ENCODE measurements at places on chromosomes 5 and 9.

DNA sequence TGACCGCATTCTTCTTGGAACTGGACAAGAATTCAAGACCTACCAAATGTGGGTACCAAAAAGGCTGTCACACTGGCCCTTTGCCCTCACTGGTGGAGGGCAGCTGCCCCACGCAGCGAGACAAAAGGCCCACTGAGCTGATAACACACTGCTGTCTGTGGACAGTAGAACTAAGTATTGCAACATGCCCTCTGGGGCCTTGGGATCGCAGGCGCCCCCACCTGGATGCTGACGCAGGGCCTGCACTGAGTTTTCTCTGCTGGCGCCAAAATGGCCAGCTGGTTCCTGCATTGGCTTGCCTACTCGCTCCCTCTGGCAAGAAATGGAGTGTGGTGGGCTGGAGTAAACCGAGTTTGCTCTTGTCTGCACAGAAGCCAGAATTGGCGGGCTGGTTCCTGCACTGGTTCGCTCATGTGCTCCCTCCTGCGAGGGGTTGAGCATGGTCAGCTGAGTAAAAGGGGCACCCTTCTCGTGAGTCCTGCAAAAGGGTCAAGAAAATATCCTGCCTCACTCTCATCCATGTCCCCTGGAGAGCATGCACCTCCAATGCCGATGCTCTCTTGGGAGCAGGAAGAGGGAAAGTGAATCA, 55.7 kb downstream of the NXNL2 start:
- DNase-seq: no peak

- no peak for DNase-seq
Measured at GRCh38 chr9:22382331-22382730, 64.3 kb upstream of the DMRTA1 start.

GRCh38 chr9:128405077-128405779, 15.4 kb upstream of the CERCAM start:
- no peak for DNase-seq

DNA sequence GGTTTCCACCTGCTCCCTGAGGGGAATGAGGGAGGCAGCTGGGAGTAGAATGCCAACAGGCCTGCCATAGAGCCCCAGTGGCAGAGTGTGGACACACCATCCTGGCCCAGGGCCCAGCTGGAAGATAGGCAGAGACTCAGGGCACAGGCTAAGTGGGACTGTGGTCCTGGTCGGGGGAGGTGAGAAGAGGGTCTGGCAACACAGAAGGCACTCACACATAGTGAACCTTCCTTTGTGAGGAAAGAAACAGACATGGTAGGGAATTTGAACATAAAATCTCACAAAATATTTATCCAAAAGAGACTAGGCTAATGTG, 41.2 kb downstream of the WDR36 start:
- no peak for DNase-seq

DNA sequence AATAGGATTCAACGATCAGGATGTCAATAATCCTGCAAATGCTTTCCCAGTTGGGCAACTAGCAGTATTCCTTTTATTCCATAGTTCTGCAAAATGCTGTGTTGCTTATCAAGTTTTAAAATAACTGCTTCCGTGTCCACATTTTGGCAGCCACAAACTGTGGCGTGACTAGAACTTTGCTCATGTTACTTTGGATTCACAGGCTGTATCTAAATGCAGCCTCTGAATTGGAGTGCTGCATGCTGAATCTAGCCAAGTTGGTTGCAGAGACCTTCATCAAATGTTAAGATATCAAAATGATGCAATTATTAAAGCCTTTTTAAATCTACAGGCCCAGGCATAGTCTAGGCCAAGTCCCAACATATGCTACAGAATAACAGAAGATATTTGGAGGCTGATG, 249.2 kb downstream of the NR2F1-AS1 start:
- DNase-seq: no peak
